Bone marrow (tissue), 2 donors: ENCODE measurements at places on chromosomes 2 and 18.

GRCh38 chr2:159411460-159411859 is 125.0 kb upstream of the WDSUB1 start:
- DNase-seq, result no peak

DNA sequence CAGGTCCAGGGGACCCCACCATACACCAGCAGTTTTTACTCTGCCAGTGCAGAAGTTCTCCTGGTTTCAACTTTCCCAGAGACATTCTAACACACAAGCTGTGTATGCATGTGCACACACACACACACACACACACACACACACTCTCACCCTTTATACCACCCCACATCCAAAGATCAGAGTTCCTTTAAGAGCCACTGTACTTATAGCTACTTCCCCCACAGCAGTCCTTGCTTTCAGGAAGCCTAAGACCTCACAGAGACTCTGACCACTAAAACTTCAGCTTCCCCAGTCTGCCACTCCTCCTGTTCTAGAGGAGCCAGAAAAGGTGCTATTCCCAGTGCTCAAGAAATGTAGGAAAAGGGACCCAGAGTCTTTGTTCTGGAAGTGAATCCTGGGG is 107.8 kb downstream of the ZNF521 start:
- DNase-seq, result peak; percentile 53

DNA sequence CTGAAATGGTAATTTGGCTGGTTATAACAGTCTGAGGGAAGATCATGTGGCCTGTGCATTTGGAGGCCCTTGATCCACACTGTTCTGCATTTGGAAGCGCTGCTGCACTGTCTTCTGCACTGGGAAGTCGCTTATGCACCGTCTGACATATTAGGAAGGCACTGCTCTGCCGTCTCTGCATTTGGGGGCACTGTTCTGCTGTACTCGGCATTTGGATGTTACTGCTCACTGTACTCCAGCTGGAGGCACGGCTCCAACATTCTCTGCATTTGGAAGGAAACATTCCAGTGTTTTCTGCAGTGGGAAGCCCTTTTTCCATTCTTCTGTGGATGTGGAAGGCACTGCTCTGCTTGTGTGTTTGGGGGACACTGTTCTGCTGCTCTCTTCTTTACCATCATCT is 9.6 kb upstream of the PROM2 start:
- DNase-seq, result no peak

GRCh38 chr2:196324211-196324610 is 152.8 kb upstream of the STK17B start:
- DNase-seq, result no peak

DNA sequence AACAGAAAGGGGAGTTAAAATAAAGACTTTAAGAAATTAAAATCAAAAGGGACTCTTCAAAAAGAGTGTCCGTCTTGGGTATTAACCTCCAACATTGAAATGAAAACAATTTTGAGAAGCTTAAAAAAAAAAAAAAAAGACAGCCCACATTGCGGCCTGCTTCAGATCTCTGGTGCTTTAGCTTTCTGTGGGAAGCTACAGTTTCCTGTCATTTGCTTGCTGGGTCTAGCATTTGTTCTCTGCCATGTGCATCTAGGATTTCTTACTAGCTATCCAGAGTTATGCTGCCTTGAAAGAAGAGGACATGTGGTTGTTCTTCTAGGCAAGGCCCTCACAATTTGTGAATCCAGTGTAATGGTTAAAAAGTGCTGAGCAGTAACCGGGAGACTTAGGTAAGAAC is 375.3 kb downstream of the SLC4A3 start:
- DNase-seq, result no peak
